ENCODE measurements at places on chromosomes 5 and 9.

- DNase-seq = no peak
Measured at GRCh38 chr9:119283078-119283794, 86.0 kb downstream of the BRINP1 start.

DNA sequence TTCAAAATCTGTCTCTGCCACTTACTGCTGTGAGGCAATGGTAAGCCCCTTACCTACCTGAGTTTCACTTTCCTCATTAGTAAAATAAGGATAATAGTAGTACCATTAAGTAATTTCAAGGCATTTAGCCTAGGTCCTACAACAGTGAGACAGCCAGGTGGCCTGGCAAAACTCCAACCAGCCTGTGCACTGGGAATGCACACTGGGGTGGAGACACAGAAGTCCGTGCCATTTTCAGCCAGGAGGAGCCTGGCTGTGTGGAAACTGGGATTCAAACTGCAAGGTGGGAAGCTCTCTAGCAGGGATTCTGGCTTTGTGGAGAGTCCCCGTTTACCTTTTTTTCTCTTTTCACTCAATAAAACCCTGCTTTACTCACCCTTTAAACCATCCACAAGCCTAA, 630.4 kb downstream of the PRELID2 start:
- no peak for DNase-seq

DNA sequence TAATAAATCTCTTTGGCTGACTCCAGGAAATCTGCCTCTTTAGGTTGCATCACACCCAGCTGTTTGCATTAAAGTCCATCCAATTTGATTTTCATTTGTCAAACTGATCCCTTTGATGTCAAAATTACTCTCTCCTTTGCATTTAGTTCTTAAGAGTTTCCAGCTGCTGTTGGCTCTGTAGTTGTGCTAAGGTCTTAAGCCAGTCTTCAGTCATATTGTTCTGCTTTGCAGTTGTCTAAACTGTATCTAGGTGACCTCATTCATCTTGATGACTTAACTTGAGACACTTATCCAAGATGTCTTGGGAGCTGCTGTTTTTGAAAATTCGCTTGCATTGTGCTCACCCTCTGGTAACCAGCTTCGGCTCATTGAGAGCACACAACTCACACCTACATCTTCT, 386.9 kb upstream of the TLE4 start:
- no peak for DNase-seq

GRCh38 chr5:112933651-112934365, 11.8 kb upstream of the REEP5 start:
- no peak for DNase-seq

GRCh38 chr9:136518623-136519022, 27.2 kb downstream of the NOTCH1 start:
- no peak for DNase-seq

GRCh38 chr5:178377583-178378270, 145.1 kb upstream of the PHYKPL start:
- no peak for DNase-seq

- no peak for DNase-seq
Measured at GRCh38 chr9:106738109-106738508, 124.9 kb upstream of the ZNF462 start.

Measured in stimulated activated CD8-positive, alpha-beta memory T cell treated with anti-CD3 and anti-CD28 coated beads, Interleukin-4, amount 100 ng/mL, for 1 hour (primary cell).